ENCODE measurements at places on chromosomes 3 and 15.

- DNase-seq, result no peak
These were observed 45.6 kb upstream of the FSTL1 start for GRCh38 chr3:120496278-120497002.

- DNase-seq, result no peak
These were observed 46.5 kb upstream of the ARPP19 start for GRCh38 chr15:52615302-52615701.

DNA sequence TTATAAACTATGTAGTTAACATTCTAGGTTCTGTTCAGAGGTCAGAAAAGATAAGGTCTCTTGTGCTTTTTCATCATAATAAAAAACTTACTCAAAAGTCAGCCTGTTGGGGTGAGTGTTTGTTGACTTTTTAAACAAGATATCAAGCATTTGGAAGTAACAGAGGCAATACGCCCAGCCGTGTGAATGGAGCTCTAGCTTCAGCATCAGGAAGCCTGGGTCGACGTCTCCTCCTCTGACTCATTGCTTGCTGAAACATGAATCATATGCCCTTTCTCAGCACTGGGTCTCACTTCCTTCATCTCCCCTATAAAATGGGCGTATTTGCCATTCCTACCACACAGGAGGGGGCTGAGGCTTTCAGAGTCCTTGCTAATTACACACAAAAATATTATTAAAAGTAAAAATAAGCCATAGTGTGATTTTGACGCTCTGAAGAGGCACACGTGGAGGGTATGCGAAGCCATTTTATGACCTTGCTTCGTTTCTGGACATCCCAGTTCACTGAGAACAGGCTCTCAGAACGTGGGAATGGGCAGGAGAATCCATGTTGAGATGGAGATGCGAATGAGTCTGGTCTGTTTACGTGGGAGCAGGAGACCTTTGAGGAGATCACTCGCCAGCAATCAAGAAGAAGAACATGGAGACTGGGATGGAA lies 220.8 kb upstream of the TPRG1 start:
- DNase-seq, result no peak

DNA sequence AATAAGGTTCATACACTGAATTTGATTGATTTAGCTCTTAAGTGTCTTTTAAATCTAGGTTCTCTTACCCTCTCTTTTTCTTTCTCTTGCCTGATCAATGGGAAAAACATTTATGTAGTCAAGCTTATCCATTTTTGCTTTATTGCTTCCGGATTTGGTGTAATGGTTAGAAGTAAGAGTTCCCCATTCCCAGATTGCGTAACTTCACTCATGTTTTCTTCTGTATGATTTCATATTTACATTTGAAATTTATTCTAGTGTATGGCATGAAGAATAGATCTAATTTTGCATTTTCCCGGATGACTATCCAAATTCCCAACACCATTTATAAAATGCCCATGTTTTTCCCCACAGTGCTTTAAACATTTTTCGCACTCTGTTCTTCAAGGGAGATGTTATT lies 27.9 kb upstream of the SV2B start:
- no peak for DNase-seq

DNA sequence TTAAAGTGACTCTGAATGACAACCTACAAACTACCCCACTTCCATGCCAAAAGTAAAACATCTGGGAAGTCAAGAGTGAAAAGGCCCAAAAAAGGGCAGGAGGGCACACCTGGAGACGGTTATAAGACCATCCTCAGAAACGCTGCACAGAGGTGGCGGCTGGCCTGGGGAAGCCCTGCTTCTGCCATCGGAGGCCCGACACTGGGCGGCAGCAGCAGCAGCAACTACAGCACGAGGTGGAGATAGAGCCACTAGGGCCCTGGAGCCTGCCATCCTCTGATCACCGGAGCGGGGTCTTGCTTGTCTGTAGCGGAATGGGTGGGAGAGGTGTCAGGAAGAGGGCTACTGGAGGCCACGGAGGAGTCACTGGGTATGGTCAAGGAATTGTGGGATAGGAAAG lies 283.3 kb downstream of the ADAMTS17 start:
- no peak for DNase-seq

- DNase-seq, result no peak
These were observed 57.0 kb upstream of the GPR149 start for GRCh38 chr3:154486949-154487348.

Measured in forelimb muscle (tissue), 1 donor.